Stimulated activated CD4-positive, alpha-beta T cell treated with anti-CD3 and anti-CD28 coated beads, TNF-alpha, amount 100 ng/mL, for 48 hours (primary cell): ENCODE measurements at places on chromosomes 4 and X.

GRCh38 chrX:76862509-76862908 is 435.0 kb downstream of the MAGEE1 start:
- no peak for DNase-seq

GRCh38 chrX:12401252-12401651 is 263.0 kb downstream of the FRMPD4 start:
- no peak for DNase-seq

- no peak for DNase-seq
These were observed 115.4 kb downstream of the EFNB1 start for GRCh38 chrX:68944211-68944610.

- no peak for DNase-seq
These were observed 88.8 kb downstream of the BCOR start for GRCh38 chrX:40008791-40009461.

GRCh38 chrX:153726286-153727122 is 1.8 kb downstream of the ABCD1 start:
- no peak for DNase-seq

DNA sequence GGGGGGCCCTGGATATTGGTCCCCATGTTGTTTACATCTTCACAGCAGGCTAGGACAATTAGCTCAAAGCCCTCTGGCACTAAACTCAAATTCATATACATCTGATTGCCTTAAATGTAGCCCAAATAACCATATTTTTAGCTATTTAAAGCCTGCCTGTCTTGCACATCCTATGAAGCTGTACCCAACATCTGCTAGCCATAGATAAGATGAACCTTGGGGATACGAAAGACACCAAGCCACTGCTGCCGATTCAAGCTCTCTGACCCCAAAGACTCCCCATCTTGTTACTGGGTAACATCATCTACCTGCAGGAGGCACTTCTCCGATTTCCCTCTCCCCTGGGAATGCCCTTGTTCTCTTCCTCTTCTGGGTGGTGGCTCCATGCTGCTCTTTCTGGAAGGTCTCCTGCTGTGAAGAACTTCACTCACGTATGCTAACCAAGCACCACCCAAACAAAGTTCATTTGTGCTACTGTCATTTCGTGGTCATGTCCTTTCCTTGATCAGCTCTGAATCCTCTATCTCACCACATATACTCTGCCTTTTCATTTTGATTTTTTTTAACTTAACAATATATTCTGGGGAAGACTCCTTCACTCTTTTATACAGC is 107.7 kb upstream of the ATXN3L start:
- DNase-seq: no peak

DNA sequence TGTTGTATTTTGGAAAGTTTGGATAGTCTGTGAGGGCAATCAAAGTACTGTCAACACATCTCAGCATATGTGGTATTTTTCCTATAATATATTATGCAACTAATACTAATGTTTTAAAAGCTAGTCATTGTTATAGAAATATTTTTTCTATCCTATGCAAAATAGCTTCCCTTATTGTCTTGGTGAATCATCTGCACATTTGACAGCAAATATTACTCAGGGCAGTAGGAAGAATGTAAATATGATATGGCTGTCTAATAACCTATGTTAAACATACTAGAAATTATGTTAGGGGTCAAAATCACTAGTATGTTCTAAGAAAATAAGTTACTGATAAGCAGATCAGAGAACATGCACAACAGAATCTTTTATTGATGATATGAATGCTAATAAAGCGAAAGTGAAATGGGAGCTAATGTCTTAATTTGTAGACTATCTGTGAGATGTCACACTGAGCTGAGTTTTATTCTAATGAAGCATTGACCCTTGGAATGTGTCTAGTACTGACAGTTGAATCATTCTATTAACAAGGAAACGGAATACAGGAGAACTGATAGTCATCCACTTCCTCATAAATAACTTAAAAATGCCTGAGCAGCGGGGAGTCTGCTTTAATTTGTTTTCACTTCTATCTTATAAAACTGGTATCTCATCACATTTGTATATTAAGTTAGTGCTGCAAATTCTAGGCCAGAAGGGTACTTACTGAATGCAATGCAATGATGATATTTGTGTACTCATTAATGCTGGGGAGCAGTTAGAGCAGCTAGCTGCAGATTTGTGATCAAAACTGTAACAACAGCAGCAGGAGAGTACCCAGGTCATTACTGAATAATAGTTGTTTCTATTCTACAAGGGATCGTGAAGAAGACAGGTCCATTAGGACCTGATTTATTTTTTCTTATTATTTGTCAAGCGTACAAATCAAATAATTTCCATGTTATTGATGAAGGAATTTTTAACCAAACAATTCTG is 440.3 kb upstream of the AADAT start:
- no peak for DNase-seq
